Psoas muscle (tissue), 8 donors: ENCODE measurements at places on chromosomes 12 and 14.

DNA sequence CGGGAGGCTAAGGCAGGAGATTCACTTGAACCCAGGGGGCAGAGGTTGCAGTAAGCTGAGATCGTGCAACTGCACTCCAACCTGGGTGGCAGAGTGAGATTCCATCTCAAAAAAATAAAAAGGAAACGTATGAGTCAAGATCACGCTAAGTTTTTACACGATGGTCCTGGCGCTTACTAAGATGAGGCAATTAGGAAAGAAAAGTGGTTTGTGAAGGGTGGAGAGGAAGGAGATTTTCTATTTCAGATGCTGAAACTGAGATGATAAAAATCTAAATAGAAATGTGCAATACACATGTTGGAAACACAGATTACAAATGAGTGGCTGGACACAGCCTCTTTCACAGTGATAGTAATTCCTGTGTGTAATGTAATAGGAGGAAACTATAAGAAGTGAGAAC lies 63.2 kb downstream of the KDM5A start:
- DNase-seq = no peak

- no peak for DNase-seq
Observed at GRCh38 chr12:58695263-58695662, 225.0 kb downstream of the LRIG3 start.

DNA sequence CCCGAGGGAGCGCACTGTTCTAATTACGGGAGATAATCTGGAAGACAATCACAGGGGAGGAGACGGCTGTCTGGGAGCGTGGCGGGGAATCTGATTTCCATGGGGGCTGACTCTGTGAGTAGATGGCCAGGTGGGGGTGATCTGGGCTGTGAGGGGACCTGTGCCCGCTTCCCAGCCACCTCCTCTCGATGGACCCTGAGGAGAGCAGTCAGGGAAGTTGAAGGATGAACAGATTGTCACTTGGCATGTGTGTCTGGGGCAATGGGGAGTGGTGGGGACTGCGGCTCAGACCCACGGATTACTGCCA lies 22.6 kb downstream of the GALNT9 start:
- peak; percentile 3 for DNase-seq

DNA sequence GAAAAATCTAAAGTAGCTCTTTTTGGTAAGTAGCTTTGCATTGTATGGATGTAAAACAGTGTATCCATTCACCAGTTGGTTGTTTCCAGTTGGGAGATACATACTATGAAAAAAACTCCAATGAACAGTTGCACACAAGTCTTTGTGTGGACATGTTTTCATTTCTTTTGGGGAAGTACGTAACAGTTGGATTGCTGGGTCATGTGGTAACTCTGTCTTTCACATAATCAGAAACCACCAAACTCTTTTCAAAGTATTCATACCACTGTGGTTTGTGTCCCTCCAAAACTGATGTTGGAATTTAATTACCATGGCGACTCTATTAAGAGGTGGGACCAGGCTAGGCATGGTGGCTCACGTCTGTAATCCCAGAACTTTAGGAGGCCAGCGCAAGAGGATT lies 58.9 kb upstream of the RESF1 start:
- no peak for DNase-seq

- peak; percentile 79 for DNase-seq
Observed at GRCh38 chr12:132904718-132905328, 17.4 kb upstream of the CHFR start.
